ENCODE measurements at places on chromosomes 11 and 22.

GRCh38 chr11:23313001-23313400 is 452.7 kb upstream of the CCDC179 start:
- no peak for DNase-seq

DNA sequence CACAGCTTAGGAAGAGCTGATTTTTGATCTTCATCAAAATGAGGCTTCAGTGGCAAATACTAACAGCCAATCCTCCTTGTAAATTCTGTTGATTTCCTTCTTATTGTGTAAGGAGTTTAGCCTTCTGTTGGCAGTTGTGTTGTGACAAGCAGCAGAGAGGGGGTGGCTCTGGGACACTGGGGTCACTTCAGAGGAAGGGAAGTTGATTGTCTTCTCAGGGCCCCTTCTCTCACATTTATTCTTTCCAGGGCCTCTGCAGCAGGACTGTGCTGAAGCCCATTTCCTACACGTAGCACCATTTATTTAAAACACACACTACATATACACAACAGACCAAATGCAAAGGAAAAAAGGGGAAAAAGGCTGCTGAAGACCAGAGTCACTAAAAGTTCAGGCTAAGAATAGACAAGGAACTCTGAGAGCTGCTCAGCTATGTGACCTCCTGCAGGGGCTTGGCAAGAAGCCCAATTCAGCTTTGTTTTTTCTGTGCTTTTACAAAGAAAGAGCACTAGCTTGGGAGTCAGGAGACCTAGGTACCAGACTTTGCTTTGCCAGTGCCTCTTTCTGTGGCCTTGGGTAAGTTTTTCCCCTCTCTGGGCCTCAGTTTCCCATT is 28.3 kb upstream of the UPB1 start:
- DNase-seq = no peak

GRCh38 chr22:17972385-17973191 is 51.8 kb downstream of the MICAL3 start:
- no peak for DNase-seq

DNA sequence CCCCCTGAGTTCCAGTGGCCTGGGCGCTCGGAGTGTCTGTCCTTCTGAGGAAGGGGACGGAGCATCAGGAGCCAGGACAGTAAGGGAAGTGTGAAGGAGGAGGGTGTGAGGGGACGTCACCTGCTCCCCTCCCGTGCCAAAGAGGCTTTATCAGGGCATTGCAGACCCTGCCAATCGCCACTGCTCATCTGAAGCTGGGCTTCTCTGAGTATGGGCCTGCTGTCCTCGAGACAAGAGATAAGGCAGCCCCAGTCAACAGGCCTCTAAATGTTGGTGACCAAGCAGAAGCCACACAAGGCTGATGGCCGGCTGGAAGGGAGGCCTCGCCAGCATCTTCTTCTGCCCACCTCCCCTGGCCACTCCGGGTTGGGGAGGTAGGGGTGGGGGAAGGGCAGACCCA is 29.8 kb downstream of the LIF start:
- no peak for DNase-seq

- no peak for DNase-seq
These were observed 421.0 kb upstream of the API5 start for GRCh38 chr11:42890773-42891172.

GRCh38 chr11:29025001-29025400 is 916.8 kb downstream of the METTL15 start:
- no peak for DNase-seq

DNA sequence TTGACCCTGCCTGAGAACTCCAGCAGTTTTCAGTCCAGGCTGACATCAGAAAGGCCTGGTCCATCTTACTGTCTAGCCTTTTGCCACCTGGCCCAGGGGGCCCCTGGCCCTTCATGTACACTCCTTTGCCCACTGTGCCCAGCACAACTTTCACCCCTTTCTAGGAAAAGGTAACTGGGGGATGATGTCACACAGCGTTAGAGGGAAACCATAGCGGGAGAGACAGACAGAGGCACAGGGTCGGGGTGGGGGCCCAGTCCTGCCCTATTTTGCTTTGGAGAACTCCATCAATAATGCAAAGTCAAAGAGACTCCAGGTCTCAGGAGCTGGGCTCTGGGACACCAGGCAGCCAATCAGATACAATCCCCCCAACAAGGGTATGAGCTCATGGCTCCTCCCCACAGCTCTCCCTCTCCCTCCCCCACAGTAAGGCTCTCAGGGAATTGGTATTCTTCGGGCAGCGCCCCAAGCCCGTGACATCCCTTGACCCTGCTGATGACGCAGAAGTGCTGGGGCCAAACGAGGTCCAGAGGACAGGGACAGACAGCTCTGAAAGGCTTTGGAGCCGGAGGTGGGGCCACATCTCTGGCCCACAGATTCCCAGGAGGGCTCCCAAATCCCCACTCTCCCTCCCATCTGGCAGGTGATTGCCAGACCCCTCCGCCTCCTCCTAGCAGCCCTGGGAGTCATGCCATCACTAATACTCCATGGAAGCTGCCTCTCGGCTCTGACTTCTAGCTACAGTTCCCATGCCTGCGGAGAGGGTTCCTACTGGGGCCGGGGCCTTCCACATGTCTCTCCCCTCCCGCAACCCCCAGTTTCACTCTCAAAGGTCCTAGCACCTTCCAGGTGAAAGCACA is 5.9 kb downstream of the USP2 start:
- peak; percentile 55 for DNase-seq

- no peak for DNase-seq
These were observed 47.5 kb upstream of the CDON start for GRCh38 chr11:126109941-126110731.

DNA sequence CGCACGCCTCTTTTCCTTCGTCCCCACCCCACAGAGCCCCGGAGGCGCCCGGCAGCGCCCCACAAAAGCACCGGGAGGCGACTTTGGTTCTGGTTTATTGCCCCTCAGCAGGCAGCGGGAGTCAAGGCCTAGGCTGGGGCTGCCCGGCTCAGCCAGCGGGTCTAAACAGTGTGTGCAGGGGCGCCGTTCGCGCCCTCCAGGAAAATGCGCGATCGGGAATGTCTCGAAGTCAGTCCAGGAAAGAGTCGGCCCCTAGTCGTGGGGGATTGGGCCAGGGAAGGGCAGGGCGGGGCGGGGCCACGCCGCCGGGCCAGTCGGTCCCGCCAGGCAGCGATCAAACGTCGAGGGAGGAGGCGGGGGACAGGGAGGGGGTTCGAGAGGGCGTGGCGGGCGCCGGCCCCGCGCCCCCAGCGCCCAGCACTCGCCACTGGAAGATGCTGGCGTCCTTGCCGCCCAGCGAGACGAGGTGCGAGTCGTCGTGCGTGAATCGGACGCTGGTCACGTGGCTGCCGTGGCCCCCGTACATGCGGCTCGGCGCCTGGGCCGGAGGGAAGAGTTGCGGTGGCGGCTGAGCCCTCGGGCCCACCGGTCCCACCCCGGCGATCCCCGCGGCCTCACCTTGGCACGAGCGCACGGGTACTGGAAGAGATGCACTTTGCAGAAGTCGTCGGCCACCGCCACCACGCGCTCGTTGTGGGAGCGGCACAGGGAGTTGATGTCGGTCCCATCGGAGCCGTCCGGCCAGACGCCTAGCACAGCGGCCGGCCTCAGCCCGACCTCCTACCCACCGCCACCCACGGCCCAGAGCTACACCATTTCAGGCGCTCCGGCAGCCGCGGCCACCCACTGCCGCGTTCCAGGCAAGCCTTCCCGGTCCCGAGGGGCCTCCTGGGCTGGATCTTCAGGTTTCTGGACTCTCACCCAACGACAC is 741 bp upstream of the MTA2 start:
- DNase-seq = peak; percentile 72

- DNase-seq = no peak
These were observed 82.9 kb upstream of the BARX2 start for GRCh38 chr11:129292771-129293170.

- no peak for DNase-seq
These were observed 119.8 kb downstream of the PKNOX2 start for GRCh38 chr11:125284245-125284850.

DNA sequence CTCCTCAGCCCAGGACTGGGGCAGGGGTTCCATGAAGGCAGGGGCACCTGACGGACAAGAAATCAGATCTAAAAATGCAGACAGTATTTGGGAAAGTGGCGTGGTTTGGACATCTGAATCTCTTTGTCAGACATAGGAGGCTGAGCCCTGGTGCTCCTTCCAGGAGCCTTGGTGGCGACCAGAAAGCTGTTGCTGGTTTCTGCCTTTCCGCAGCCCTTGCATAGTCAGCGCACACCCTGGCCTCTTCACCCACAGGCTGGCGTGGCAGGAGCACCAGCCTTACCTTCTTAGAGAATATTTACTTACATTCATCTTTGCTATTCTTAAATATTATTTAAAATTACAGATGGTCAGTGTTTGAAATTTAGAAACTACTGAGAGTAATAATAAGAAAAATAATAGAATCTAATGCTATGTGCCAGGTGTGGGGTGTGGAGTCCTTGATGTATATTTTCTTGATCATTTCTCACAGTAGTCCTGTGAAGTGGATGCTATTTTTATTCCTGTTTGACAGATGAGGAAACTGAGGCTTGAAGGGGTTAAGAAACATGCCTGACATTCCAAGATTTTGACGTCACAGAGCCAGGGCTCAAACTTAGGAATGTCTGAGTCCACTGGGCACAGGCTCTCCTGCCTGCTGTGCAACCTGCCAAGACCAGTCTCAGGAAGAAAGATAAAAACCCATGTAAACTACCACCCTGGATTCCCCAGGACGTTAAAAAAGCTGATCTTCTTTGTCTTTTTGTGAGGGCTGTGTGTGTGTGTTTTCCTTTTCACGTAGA is 51.6 kb downstream of the TBC1D22A start:
- no peak for DNase-seq

DNA sequence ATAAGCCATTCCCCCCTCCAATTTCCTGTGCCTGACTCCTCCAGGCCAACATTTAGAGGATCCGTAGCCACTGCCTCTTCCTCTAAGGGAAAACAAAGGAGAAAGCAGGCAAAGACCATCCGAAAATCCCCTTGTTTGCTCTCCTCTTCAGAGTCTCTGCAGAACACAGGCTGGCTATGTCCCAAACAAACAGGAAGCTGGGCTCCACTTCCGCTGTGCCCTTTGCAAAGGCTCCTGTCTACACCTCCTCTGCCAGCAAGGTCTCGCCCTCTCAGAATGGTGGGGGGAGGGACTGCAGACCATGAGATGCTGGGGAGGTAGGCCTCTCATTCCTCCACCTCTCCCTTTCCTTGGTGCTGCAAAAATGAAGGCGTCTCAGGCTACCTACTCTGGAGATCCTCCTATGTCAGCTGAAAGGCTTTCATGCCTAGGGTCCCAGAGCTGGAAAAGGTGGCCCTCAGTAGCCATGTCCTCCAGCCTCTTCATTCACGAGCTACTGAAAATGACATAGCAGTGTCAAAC is 596.2 kb downstream of the BUD13 start:
- no peak for DNase-seq

GRCh38 chr22:16970446-16970845 is 37.6 kb downstream of the GAB4 start:
- DNase-seq = no peak

- DNase-seq = no peak
These were observed 1217.9 kb downstream of the LRRC4C start for GRCh38 chr11:40241524-40242051.

Measured in breast epithelium (tissue), 4 donors.